ENCODE measurements at places on chromosomes 12 and 14. TPM values are rescaled to one million over a fixed set of nuclear protein-coding genes. Genes with fewer than 3 reads are reported as not detected.

GRCh38 chr12:89833337-89834252, 125.0 kb upstream of the ATP2B1 start:
- no peak for DNase-seq

ART4 gene
- 5.6 TPM for total RNA-seq

DNA sequence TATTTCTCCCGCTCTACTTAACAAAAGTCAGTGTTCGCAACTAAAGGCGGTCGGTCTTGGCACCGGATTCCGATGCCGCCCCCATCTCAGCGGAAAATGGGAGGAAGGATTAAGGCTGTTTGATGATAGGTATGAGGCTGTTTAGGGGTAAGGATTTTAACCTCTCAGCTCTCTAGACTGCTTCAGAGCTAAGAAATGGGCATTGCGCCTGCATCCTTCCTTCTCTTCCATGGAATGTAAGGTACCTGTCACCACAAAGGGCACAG, 1.4 kb downstream of the COCH start:
- DNase-seq = no peak

DNA sequence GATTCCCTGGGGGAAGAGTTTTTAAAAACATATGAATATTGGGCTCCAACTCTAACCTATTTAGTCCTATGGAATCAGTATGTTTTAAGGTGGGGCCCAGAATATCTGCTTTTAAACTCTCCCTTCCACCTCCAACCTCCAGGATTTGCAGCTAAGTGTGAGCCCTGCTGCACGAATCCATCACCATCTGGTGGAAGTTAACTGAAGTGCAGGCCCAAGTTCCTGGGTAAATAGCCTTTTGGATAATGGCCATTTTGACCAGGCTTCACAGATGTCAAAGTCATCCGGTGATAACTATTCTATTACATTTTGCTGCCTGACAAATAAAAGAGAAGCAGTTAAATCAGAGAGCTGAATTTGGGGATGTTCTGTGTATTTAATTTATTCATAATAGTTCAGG, 58.1 kb upstream of the RMST start:
- no peak for DNase-seq

EPYC gene
- not detected for total RNA-seq

BATF gene
- 2.6 TPM for total RNA-seq

DNA sequence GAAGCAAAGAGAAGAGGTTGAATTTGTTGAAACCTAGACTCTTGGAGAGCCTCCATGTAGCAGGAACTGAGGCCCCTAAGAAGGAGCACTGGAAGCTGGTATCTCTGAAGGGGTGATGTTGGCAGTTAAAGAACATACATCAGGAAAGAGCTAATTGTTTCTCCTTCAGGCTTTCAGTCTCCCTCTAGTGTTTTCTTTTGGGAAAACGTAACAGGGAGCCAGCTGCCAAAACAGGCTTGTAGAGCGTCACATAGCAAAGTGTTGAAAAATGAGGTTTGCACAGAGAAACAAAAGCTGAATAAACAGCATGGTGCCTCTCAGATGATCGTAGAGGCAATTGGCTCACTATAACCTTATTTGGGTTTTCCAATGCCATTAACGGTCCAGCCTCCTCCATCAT, 46.9 kb upstream of the CAND1 start:
- DNase-seq = no peak

SLCO1A2 gene
- total RNA-seq = not detected

MED13L gene
- 215 TPM for total RNA-seq

NUAK1 gene
- total RNA-seq = 37.7 TPM

WSCD2 gene
- total RNA-seq = 5.6 TPM

DNA sequence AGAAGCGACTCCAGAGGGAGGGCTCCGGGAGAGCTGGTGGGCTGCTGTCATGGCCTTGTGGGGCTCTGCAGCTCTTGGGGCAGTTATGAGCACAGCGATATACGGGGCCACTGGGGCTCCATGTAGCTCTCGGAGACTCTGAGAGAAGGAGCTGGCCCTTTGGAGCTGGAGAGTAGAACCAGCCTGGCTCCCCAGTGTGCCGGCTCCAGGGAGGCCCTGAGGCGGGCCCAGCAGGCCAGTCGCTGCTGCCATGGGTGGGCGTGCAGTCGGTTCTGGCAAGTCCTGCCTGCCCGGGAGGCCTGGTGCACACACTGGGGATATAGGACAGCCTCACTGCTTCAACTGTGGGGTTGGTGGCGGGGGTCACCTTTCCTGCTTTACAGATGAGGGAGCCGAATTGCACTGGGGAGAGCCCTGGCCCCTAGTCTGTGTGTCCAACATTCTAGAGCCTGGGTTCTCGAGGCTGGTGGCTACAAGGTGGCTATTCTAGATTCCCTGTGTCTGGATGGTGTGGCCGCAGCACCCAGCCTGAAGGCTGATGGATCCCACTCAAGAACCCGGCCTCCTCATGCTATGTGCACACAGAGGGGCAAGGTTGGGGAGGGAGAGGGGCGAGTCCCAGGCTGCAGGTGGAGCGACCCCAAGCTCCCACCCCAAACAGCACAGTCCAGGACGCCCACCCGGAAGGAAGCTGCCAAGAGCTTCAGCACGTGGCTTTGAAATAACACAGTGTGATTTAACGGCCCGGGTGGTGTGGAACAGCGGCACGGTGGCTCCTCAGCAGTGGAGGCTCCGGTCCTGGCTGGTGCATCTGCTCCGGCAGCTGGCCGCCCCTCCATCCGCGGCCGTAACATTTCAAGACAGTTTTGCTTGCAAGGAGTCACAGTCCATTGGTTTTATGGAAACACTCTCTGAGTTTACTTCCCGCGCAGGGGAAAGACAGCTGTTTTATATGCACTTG, 188.3 kb upstream of the C14orf180 start:
- DNase-seq = peak; percentile 55

DNA sequence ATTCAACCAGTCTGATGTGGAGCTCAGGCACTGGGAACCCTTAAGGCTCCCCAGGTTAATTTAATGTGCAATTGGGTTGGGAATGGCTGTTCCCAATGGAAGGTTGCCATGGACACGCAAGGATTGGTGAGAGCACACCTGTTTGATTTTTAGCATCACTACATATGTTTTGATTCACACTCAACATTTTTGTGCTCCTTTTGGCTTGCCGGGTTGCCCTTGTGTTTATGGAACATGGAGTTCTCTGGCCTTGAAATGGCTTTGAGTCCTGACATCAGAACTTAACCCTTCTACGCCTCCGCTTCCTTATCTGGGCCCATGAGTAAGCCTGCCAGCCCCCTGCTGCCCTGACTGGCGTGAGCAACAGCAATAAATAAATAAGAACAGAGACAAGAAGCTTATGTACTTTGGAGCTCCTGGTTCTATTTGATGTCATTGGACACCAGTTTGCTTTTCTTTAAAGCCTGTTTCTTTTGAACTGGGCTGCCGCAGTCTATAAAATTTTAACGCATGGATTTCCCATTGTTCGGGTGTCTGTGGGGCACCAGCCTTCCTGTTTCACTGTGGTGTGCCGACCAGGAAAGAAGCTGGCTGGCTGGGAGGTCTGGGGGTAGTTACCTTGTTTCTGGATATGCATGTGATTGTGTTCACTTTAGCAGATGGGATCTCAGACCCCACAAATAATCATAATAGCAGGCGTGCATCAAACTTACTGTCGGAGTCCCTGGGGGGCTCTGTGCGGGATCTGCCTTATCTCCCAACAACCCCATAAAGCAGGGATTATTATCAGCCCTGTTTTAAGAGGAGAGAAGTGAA, 27.8 kb downstream of the TBX3 start:
- no peak for DNase-seq

DNA sequence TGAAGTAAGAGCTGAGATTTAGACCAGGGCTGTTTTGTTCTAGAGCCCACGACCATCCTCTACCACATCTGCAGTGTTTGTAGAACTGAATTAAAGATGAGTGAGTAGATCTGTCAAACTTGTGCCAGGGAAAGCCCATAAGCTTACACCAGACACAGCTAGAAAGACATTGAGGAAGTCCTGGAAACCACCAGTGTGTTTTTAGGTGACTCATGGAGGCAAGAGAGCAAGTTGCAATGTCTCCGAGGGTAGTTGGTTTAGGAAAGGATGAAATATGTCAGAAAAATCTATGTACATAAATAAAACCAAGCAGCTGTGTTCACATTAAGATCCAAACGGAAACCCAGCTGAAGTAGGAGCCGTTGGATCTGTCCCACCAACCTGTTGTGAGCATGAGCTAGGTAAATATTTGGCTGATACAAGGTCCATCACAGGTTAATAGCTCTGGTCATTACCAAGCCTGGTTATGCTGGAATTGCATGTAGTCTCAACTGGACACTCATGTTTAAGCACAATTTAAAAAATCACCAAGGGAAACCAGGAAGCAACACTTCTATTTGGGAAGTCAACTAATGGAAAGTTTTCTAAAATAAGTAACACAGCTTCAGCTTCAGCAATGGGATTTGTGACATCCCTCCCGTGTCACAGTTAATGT, 49.9 kb upstream of the PLEKHG3 start:
- no peak for DNase-seq

All from aorta (tissue), 5 donors.